ENCODE measurements at places on chromosomes 3 and 15.
A peak's percentile ranks its signal among the peaks of the same experiment; 100 is the strongest.

DNA sequence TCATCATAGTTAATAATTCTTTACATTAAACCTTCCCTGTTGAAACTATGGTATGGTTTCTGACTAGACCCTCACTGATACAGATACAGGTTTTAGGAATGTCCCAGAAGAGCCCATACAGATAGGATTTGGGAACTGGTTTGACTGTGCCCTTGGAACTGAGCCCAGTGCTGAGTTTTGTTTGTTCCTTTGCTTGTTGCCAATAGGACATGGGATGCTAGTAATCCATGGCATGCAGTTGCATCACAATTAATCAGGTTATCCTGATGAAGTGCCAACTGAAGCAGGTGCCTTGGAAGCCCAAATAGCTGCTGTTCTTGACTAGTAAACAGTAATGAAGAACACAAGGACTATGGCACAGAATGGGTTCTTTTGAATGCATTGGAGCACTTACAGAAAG lies 230.6 kb downstream of the NEK10 start:
- no peak for DNase-seq
- no peaks in the 10 kb centered on the region for H3K36me3 ChIP-seq
- H3K27me3 ChIP-seq: peaks cover 2% of the 10 kb centered on the region

DNA sequence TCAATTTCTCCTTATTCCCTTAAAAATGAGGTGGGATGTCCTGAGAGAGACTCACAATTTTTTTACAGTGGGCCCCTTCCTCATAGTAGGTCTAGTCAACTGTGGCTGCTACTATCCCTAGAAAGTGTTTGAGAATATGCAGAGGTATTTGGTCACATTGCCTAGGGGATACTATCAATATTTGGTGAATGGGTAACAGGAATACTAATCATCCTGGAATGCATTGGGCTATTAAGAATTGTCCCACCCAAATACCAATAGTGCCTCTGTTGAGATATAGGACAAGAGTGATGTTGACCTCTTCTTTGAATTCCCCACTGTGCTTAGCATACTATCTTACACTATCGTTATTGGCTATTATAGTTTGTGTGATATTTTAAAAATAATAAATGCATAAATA lies 389.4 kb downstream of the DIPK2A start:
- no peaks in the 10 kb centered on the region for H3K4me1 ChIP-seq
- no peak for DNase-seq
- H3K27me3 ChIP-seq: no peaks in the 10 kb centered on the region
- no peak overlapping the region for H3K4me3 ChIP-seq
- no peaks in the 10 kb centered on the region for H3K36me3 ChIP-seq

DNA sequence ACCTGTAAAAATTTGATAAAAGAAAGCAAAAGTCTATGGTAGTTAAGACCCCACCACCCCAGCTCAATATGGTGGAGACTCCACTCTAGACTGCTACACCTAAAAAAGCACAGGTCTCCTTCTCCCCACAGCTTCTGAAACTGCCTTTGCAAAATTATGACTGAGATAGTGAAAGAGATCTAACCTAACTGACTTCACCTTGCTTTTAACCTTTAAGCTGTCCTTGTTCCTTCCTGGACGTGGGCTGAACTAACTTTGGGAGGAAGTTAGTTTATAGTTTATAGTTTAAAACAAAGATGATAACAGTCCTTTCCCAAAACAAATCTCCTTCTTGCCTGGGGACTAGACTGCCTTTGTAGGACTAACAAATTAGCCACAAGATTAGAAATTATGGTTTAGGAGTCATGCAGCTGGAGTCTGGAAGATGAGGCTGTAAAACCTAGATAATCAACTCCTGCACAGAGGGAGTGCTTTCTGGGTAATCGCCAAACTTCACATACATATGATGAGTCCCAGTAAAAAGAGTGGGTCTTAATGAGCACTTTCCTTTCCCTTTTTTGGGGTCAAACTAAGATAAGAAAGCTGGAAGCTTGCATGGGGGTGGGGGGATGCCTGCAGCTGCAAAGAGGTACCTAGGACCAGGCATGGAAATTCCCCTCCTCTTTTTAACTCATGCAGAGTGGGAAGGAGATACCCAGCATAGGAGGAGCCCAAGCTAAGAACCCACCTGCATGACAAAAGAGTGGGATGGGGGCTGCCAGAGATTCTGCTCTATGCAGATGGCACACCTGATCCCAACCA lies 17.5 kb downstream of the CCR8 start:
- H3K4me3 ChIP-seq: no peak overlapping the region
- peaks cover 36% of the 10 kb centered on the region for H3K4me1 ChIP-seq
- H3K27ac ChIP-seq: peak overlapping the region; percentile 11
- H3K36me3 ChIP-seq: no peaks in the 10 kb centered on the region

GRCh38 chr3:9970020-9970652 lies 16.5 kb downstream of the EMC3 start:
- no peak overlapping the region for H3K27ac ChIP-seq
- DNase-seq: no peak
- peaks cover 43% of the 10 kb centered on the region for H3K36me3 ChIP-seq
- H3K4me3 ChIP-seq: no peak overlapping the region
- no peaks in the 10 kb centered on the region for H3K27me3 ChIP-seq

GRCh38 chr3:9302425-9303181 lies 53.2 kb upstream of the SRGAP3 start:
- H3K27me3 ChIP-seq: no peaks in the 10 kb centered on the region
- peaks cover 14% of the 10 kb centered on the region for H3K4me1 ChIP-seq
- H3K36me3 ChIP-seq: no peaks in the 10 kb centered on the region
- DNase-seq: peak; percentile 83

GRCh38 chr3:64344721-64345207 lies 119.5 kb upstream of the PRICKLE2 start:
- no peaks in the 10 kb centered on the region for H3K36me3 ChIP-seq
- no peak overlapping the region for H3K4me3 ChIP-seq
- no peak for DNase-seq
- no peak overlapping the region for H3K27ac ChIP-seq
- peaks cover 10% of the 10 kb centered on the region for H3K27me3 ChIP-seq

GRCh38 chr3:36891701-36892160 lies 53.1 kb downstream of the TRANK1 start:
- no peaks in the 10 kb centered on the region for H3K27me3 ChIP-seq
- H3K4me3 ChIP-seq: no peak overlapping the region
- peaks cover 42% of the 10 kb centered on the region for H3K4me1 ChIP-seq
- no peak for DNase-seq
- peaks cover 19% of the 10 kb centered on the region for H3K36me3 ChIP-seq

- no peaks in the 10 kb centered on the region for H3K27me3 ChIP-seq
- no peaks in the 10 kb centered on the region for H3K4me1 ChIP-seq
- H3K27ac ChIP-seq: no peak overlapping the region
- no peak for DNase-seq
- H3K4me3 ChIP-seq: no peak overlapping the region
- peaks cover 15% of the 10 kb centered on the region for H3K36me3 ChIP-seq
Observed at GRCh38 chr15:100261302-100262240, 80.2 kb downstream of the ADAMTS17 start.

DNA sequence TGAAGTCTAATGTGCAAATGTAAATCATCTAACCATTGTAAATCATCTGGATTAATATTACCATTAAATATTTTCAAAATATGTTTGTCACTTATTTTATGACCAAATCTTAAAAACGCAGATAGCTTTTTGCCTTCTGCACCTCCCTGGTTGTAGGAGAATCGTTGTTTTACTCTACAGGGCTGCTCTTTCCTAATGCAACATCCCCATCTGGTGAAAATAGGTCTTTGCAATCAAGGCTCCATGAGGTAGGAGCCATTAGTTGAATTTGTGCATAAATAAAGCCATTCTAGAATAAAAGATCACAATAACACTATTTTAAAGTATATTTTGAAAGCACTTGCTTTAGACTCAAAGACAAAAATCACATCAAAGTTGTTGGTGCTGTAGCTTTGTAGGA lies 535.6 kb upstream of the AGTR1 start:
- H3K27ac ChIP-seq: no peak overlapping the region
- H3K27me3 ChIP-seq: no peaks in the 10 kb centered on the region
- H3K4me1 ChIP-seq: no peaks in the 10 kb centered on the region
- no peaks in the 10 kb centered on the region for H3K36me3 ChIP-seq
- H3K4me3 ChIP-seq: no peak overlapping the region
- DNase-seq: no peak

DNA sequence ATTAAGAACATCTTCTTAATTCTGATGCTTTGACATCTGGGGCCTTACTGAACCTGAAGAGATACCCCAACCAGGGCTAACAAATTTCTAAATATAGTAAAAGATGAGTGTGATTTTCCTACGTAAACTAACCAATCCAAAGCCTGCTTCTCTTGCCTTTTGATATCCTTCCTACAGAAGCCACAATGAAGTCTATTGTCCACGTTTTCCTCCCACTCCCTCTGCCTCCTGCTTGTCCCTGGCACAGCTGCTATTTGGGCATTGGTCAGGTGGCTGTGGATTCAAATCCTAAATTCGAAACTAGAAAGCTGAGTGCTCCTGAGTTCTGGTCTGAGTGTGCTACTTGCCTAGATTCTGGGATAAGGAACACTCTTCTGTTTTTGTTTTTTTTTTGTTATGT lies 17.4 kb upstream of the MKRN3 start:
- H3K27me3 ChIP-seq: no peaks in the 10 kb centered on the region
- no peak for DNase-seq
- H3K36me3 ChIP-seq: no peaks in the 10 kb centered on the region
- H3K4me1 ChIP-seq: no peaks in the 10 kb centered on the region

GRCh38 chr3:24614359-24614758 lies 119.7 kb upstream of the THRB start:
- no peaks in the 10 kb centered on the region for H3K36me3 ChIP-seq
- no peak for DNase-seq
- no peaks in the 10 kb centered on the region for H3K27me3 ChIP-seq
- no peaks in the 10 kb centered on the region for H3K4me1 ChIP-seq
- H3K27ac ChIP-seq: no peak overlapping the region

Data from activated CD4-positive, alpha-beta memory T cell treated with anti-CD3 and anti-CD28 coated beads for 36 hours (primary cell).